ENCODE measurements at places on chromosomes 1 and 21.

GRCh38 chr1:53892911-53893310, 1.1 kb upstream of the DIO1 start:
- no peak for DNase-seq

DNA sequence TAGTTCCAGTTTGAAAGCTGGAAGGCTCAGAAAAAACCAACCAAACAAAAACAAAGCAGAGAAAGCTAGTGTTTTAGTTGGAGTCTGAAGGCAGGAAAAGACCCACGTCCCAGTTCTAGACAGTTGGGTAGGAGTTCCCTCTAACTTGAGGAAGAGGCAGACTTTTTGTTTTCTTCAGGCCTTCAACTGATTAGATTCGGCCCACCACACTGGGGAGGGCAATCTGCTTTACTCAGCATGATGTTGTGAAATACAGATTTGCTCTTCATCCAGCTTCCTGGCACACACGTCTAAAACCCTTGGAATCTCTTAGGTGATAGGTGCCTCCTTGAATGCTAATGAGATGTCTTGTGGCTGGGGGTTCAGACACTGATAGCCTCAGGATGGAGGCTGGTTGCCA, 49.1 kb upstream of the CSF3R start:
- DNase-seq: no peak

DNA sequence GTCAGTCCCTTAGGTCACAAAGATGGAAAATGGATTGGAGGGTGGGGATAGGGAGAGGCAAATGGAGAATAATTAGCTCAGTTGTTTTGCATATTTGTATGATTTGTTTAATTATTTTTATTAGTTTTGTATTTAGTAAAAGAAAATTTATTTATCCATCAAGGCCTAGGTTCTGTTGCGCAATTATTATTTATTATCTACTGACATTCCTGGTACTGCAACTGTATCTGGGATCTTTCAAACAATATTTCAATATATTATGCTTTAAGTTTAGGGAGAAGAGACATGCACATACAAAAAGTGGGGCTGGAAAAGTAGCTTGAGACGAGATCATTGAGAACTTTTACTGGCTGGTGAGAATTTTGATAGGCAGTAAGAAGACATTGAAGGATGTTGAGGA, 316.4 kb upstream of the SGIP1 start:
- DNase-seq: no peak

- DNase-seq: no peak
Measured at GRCh38 chr1:164380893-164381292, 178.1 kb upstream of the PBX1 start.

All from NCI-H2107 (cell line).